Right atrium auricular region (tissue), 2 donors: ENCODE measurements at places on chromosomes 12 and 14. TPM values are rescaled to one million over a fixed set of nuclear protein-coding genes. Genes with fewer than 3 reads are reported as not detected.

GRCh38 chr12:100490056-100490455 lies 16.4 kb downstream of the NR1H4 start:
- DNase-seq = no peak

WIF1 gene
- not detected for total RNA-seq

HEBP1 gene
- total RNA-seq = 29.4 TPM

- DNase-seq = no peak
Measured at GRCh38 chr12:25615119-25615518, 62.0 kb upstream of the LMNTD1 start.

- no peak for DNase-seq
Measured at GRCh38 chr14:70887207-70887681, 20.0 kb upstream of the PCNX1 start.

DNA sequence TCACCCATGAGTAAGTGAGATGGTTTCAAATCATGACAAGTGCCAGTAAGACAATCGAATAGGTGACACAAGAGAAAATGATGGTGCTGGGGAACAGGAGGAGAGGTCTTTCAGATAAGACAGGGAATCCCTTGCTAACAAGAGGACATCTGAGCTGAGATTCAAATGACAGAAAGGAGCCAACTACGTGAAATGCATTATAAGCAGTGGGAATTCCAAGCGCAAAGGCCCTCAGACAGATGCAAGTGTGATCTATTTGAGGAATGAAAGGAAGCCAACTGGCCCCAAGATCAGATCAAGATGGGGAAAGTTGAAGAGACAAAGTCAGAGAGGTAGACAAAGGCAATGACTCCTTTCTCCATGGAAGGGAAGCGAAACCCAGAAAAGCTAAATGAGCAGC lies 4.7 kb downstream of the KCNK10 start:
- DNase-seq = no peak

DNA sequence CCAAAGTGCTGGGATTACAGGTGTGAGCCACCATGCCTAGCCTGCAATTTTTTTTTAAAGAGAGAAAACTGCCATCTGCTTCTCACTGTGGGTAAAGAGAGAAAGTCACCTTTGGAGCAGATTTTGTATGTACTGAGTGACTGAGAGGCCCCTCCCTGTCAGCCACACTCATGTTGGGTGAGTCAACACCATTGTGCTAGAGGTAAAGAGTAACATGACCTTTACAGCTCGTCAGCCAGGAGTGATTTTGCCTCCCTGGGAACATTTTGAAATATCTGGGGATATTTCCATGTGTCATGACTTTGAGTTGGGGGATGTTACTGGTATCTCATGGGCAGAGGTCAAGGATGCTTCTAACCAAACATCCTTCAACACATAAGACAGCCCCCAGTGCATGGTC lies 115.2 kb downstream of the KSR2 start:
- DNase-seq = no peak

DNA sequence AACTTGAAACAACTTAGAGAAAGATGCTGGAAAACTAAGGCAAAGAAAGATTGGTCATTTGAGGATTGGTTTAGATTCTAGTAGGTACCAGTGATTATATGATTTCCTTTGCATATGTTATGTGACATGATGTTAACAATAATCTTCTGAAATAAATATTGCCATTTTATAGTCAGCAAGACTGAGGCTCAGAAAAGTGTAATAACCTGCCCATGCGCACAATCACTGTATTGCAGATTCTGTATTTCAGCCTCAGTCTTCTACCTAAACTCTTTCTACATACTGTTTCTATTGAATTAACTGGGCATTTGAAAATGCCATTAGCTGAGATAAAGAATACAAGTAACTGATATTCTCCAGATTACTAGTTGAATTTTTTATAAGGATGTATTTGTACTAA lies 61.3 kb downstream of the FGD4 start:
- DNase-seq = no peak

DNAJC22 gene
- 0.93 TPM for total RNA-seq

- DNase-seq = no peak
Measured at GRCh38 chr12:60269611-60270269, 673.9 kb downstream of the SLC16A7 start.

DNA sequence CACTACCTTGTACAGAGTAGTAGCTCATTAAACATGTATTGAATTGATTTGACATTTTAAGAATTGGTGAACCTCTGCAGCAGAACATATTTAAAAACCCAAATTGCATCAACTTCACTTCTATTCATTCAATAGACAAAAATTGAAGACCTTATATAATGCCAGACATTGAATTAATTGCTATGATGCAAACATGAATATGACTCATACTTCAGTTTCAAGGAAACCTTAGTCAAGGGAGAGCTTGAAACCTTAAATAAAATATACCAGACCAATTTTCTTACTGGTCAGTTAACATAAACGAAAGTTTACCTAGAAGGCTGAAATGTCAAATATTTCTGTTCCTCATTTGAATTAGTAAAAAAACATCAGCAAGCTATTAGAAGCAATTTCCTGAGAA lies 5.0 kb upstream of the MGAT4C start:
- DNase-seq = no peak

NPFF gene
- not detected for total RNA-seq

GRCh38 chr14:25406818-25407217 lies 356.9 kb upstream of the STXBP6 start:
- no peak for DNase-seq

DNA sequence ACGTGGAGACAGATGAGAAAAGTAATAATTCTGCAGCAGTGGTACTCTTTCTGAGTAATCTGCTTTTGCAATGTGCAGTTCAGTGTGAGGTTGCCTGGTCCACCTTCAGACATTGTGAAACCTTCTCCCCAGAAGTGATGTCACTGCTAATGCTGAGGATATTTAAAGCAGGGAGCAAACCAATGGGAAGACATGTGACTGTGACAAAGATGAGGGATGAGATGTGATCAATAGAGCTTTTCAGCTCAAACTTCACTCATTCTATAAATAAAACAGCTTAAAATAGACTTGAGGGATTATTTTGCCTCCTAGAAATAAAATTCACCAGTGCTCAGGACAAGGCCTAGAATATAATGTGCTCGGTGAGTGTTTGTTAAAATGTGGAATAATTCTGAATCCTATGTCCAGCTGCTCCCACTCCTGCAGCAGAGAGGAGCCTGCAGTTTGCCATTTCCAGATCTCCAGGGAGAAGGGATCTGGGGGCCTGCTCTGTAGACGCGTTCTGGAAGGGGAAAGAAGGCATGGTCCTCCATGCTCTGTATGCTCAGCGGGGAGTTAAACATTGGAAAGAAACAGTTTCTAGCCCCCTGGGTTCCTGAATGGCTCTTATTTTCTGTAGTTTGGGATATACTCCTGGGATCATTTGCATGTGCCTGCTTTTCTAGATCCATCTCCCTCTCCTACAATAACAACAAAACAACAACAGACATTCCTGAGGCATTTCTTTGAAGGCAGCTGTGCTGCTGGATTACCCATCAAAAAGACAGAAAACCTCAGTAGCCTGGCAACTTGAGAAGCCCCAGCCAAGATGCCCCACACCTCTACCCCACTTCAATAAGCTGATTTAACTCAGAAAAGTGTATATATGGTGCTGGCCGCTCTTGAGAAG lies 8.9 kb downstream of the SLC7A8 start:
- no peak for DNase-seq

VWF gene
- 189 TPM for total RNA-seq
